ENCODE measurements at places on chromosomes 5 and 9.

- DNase-seq, result no peak
Observed at GRCh38 chr5:168903061-168903460, 323.9 kb upstream of the PANK3 start.

DNA sequence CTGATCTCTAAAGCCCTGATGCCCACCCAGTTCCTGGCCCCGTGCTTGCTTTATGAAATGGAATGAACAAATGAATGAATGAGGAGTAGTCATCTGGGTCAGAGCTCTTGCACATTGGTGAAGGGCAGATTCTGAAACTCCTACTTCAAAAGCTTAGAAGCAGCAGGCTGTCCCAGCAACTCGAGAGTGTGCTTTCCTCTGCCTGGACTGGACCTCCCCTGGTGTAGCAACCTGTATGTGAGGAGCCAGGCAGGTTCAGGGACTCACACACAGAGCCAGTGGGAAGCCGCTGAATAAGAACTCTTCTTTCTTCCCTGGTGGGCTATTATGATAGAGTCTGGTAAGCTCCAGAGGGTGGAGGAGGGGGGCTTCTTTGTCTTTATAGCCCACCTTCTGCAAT is 396.4 kb downstream of the CDK5RAP2 start:
- no peak for DNase-seq

DNA sequence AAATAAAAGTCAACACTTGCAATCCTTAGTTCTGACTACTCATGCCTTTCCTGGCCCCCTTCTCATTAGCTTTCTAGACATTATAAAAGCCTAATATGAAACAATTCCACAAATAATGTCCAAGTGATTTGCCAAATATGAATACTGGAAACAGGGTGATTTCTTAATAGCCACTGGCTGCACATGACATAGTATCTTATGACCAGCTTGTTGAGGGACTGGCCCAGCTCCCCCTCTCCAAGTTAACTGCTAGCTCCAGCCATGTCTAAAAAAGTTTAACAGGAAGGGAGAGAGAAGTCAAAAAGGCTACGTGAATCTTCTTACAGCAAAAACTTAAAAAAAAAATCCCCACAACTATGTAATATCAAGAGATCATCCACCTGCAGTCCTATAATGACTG is 1.5 kb downstream of the CERT1 start:
- peak; percentile 17 for DNase-seq

GRCh38 chr5:129172580-129172979 is 78.0 kb downstream of the ISOC1 start:
- peak; percentile 9 for DNase-seq

DNA sequence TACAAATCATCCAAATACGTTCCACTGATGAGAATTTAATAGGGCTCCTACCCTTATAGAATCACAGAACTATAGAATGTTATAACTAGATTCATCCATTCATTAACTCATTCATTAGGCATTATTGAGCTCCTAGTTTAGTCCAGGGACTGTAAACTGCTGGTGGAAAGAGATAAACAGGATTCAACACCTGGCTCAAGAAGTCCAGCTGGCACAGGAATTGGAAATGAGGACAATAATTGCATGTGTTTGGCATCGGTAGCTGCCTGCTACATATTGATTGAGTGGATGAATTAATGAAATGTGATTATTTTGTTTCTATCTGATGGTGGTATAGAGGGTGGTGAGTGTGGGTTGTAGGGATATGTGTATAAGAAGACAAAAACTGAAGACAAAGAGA is 100.8 kb upstream of the TLE1 start:
- no peak for DNase-seq

- no peak for DNase-seq
Observed at GRCh38 chr5:55081541-55081940, 20.9 kb upstream of the GZMA start.

GRCh38 chr5:62152394-62153087 is 153.5 kb upstream of the KIF2A start:
- no peak for DNase-seq

GRCh38 chr5:171989276-171989675 is 17.2 kb downstream of the FBXW11 start:
- DNase-seq, result no peak

GRCh38 chr5:54063817-54064216 is 246.6 kb downstream of the ARL15 start:
- peak; percentile 92 for DNase-seq

- no peak for DNase-seq
Observed at GRCh38 chr5:160657622-160658458, 194.2 kb downstream of the ATP10B start.

DNA sequence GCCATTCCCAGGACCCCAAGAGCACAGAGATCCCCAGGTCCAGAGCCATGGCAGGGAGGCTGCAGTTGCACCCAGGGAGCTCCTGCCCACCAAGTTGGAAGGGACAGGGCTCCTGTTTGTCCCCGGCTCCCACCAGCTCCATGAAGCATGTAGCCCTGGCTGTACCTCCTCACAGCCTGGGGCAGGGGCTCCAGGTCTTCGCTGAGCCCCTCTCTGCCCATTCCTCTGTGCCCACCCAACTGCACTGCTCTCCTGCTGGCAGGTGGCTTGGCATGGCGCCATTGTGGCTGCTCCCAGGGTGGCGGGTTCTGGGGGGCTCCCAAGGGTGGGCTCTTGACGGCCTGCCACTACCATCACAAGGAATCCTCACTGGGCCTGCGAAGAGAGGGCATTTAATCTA is 197.5 kb upstream of the DAB2 start:
- DNase-seq, result no peak

DNA sequence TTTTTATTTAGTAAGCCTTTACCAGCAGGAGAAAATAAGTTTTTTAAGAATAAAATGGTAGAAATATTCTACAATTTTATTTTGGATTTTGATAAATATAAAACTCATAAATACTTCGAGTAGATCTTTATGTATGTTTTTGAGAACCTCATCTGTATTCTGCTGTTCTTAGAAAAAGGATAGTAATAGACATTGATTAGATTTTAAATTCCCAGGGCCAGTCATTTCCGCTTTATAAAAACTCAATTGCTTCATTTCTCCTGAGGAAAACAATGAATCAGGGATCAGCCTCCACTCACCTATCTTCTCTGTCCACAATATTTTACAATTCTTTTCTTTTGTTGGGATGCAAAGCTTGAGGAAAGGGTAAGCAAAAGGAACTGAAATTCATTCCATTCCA is 1983.5 kb upstream of the C9orf72 start:
- no peak for DNase-seq

DNA sequence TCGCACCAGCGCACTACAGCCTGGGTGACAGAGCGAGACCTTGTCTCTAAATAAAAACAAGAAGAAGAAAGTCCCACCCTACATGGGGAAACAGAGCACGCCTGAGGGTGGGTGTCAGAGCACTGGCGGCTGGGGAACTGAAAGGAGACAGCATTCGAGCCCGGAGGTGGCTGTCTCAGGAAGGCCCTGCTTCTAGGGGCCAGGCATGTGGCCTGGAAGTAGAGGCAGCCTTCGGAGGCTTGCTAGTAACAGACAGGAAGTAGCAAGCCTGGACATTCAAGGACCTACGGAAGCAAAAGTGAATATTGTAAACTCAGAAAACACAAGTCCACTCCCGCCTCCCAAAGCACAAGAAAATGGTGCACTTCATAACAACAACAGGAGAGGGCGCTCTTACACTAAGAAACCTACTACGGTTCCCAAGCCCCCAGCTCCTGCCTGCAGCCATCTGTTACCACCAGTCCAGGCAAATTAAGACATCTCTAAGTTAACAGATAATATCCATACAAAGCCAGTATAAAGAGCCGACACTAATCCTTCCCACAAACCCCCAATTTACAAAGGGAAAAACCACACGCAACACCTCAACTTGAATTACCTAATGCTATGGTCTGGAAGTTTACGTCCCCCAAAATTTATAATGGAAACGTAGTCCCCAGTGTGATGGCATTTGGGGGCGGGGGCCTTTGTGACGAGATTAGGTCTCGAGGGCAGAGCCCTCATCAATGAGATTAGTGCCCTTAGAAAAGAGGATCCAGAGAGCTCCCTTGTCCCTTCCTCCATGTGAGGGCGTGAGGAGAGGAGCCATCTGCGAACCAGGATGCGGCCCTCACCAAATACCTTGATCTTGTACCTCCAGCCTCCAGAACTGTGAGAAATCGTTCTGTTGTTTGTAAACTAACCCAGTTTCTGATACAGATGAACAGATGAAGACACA is 7.7 kb downstream of the RASGEF1C start:
- no peak for DNase-seq

GRCh38 chr9:132946631-132947295 is 2.3 kb upstream of the TSC1 start:
- peak; percentile 77 for DNase-seq

GRCh38 chr5:133112026-133112660 is 60.3 kb downstream of the HSPA4 start:
- no peak for DNase-seq

- peak; percentile 32 for DNase-seq
Observed at GRCh38 chr9:91127653-91128052, 234.1 kb downstream of the AUH start.

- DNase-seq, result peak; percentile 51
Observed at GRCh38 chr5:143923634-143924266, 111.8 kb downstream of the HMHB1 start.

- DNase-seq, result no peak
Observed at GRCh38 chr9:137452761-137453642, 6.1 kb downstream of the NSMF start.

- DNase-seq, result no peak
Observed at GRCh38 chr5:107618242-107618641, 52.5 kb downstream of the EFNA5 start.

GRCh38 chr9:8718121-8718725 is 918.6 kb upstream of the DMAC1 start:
- DNase-seq, result peak; percentile 88

- no peak for DNase-seq
Observed at GRCh38 chr5:133690746-133691145, 78.4 kb upstream of the FSTL4 start.

DNA sequence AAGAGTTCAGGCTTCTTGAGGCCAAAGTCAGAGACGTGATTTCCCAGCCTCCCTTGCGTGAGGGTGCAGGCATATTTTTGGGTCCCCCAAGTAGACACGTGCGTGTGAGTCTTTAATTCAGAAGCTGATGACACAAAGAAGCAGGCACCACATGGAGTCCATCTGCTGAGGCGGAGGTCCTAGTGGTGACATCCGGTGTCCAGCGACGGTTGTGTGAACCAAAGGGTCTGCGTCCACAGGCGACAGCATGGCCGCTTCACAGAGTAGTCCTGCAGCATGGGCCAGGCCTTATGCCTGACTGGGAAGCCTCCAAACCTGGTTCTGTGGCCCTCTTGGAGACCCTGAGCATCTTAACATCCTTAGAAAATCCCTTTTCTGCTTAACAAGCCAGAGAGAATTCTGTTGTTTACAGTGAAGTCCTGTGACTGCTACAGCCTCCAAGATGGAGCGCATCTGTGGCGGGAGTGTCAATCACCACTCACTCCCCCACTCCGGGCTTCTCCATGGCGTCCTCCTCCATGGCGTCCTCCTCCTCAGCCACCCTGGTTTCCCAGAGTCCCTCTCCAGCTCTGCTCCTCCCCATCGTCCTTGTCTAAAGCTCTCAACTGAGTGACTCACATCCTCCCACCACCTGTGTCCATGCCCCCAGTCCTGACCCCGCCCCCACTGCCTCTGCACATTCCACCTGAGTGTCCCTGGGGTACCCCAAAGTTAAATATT is 133.8 kb downstream of the PAX5 start:
- no peak for DNase-seq

DNA sequence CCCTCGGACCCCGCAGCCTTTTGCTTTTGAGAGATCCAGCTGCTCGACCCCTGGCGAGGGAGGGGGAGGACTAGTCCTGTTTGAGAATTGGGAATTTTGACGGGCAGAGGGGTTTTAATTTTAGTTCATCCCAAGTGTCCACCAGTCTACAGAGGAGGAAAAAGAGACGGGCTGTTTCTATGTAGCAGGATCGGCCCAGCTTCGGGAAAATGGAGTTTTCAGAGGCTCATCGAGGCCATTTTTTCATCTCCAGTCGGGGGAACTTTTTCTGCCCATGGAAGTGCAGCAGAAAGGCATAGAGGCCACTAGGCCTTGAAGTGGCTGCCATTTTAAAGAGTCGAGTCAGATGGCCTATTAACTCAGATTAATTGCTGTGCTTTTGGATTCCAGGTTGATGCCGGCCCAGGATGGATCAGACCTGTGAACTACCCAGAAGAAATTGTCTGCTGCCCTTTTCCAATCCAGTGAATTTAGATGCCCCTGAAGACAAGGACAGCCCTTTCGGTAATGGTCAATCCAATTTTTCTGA is 1.2 kb downstream of the NSD1 start:
- DNase-seq, result no peak

GRCh38 chr9:126500600-126501382 is 112.9 kb upstream of the LMX1B start:
- DNase-seq, result peak; percentile 69

DNA sequence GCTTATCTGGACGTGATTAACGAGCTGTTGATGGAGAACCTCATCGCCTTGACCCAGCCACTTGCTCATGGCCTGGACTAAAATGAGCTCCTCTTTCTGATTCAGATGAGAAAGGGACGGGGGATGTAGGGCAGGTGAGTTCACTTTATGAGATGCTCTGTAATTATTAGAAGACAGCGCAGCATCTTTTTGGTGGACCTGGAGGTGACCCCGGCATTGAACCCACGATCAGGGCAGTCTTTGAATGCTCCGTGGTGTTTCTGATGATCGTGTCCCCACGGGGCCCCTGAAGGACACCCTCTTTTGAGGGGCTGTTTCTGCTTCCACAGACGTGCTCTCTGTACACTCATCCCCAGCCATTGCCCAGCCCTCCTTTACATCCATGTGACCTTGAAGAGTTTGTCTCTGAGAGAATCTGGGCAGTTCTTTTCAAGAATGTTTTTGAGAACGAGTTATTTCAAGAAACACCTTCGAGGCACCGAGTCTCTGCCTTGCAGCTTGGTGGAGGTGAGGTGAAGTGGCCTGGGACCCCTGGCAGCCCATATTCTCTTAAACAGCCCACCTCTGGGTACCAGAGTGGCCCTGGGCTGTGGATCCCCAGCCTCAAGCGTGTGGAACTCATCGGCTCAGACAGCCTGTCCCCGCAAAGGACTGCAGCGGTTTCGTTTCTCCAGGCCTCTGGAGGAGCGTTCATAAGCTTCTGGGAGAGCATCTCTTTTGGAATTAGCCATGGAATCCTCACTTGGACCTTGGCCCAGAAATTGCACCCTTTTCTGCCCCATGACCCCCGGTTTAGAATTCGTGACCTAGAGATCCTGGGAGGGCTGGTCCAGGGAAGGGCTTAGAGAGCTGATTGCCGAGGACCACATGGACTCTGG is 50.3 kb downstream of the COL5A1 start:
- no peak for DNase-seq

DNA sequence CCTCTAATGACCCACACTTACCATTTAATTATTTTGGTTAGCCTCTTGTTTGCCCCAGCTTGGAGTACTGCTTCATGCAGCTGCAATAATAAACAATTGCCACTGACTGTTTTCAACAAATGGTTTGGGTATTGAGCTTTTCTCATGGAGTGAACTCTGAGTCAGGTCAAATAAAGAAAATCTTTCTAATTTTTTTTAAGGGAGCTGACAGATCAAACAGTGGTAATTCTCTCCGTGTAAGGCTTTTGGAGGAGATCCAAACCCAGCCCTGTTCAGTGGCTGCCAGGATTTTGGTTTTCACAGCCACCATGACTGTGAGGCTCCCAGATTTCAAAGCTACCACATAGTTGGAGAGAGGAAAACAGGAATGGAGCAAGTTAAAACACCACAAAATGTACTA is 110.7 kb upstream of the EFNA5 start:
- DNase-seq, result peak; percentile 24

- no peak for DNase-seq
Observed at GRCh38 chr9:32704343-32704742, 68.9 kb upstream of the TAF1L start.

All from fibroblast of skin of abdomen (primary cell).